GDM1 (cell line): ENCODE measurements at places on chromosomes 3 and 15.

GRCh38 chr15:60781211-60781713 is 302.3 kb upstream of the ICE2 start:
- DNase-seq: no peak

DNA sequence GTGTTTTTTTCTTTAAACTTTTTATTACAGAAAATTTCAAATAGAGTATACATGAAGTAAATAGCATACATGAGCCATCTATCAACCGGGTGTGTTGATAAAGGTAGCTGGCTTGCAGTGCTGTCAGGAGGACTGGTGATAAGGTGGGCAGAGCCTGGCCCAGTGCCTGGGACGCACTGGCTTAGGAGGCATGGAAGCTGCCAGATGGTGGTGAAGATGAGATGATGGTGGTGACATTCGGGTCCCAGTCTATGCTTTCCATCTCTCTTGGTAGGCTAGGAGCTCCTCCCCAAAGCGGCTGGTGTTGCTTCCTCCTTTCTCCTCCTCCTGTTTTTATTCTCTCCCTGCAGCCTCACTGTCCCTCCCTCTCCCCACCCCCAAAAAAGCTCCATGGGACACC is 101.7 kb downstream of the ADCY5 start:
- DNase-seq: no peak

GRCh38 chr3:50124052-50124799 is 30.9 kb upstream of the SEMA3F start:
- no peak for DNase-seq

GRCh38 chr3:179447251-179447650 is 4.0 kb downstream of the GNB4 start:
- no peak for DNase-seq

- DNase-seq: no peak
Measured at GRCh38 chr3:168001244-168001643, 94.5 kb downstream of the GOLIM4 start.

DNA sequence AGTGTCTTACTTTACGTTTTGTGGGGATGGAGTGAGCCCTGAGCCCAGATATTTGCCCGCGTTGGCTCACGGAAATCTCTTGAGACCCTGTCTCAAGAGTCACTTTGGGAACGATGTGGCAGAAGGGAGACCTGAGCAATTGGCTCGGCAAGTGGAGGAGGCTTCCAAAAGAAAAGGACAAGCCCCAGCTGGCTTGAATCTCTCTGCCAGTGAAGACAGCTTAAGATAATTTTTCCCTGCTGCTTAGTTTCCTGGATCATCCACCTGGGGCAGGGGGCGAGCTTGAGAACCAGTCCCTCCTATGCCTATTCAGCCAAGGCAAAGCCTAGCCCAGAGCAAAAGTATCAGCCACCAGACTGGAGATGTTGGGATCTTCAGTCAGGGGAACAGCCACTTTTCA is 708 bp downstream of the SEC22A start:
- DNase-seq: no peak

GRCh38 chr15:63083044-63083443 is 38.6 kb upstream of the LACTB start:
- DNase-seq: no peak

DNA sequence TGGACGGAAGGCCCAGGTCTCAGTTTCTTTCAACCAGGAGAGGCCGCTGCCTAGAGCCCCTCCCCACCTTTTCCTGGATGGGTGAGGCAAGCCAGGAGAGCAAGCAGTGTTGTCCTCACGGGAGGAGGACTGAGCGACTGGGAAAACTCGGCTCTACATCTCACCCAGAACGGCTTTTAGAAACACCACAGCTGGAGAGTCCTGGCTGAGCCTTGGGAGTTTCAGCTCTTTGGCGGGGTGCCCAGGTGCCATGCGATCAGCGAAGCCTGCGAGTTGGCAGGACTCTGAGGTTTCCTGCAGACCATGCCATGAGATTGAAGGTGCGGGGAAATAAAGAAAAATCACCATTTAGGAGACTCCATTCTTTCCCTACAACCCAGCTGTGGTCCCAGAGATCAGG is 26.0 kb downstream of the PPCDC start:
- DNase-seq: no peak

DNA sequence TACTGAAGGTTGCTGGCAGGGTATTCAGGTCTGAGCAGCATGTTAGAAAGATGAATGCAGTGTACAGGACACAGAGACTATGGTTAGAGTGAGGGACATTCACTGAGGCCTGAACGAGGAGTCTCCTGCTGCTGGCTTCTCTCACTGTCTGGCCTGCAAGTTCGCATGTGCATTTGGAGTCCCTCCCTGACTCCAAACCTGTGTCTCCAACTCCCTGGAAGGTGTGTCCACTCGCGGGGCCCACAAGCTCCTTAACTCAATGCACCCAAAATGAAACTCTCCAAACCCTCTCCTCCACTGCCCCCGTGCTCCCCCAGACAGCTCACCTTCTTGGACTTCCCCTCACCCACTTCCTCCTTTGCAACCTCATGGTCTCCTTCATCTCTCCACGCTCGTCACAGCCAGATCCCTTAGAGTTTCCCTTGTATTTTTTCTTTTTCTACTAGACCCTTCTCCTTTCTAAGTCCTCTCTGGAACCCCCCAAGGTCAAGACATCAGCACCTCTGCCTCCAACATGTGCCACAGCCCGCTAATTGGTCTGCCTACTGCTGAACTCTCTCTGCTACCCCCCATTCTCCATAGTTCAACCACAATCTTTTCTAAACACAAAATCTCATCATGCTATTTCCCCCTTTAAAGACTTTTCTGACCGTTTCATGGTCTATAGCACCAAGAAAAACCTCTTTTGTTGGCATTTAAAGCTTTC is 58.3 kb downstream of the HES1 start:
- peak; percentile 43 for DNase-seq

DNA sequence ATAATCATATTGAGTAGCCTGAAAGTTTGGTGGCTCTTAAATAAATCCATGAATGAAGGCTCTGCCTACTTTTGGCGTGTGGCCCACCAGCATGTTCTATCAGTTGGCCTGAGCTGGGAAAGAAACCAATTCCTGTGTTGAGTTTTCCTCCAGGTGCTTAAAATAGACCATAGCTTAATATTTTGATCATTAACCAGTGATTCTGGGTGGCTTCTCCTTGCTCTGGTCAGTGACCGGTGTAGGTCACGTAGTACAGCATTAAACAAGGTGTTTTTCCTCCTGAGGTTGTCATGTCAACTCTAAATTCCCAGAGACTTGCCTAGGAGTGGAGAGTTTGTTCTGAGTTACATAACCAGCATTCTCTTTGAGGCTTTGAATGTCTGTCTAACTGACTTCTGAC is 1.3 kb downstream of the HHLA2 start:
- DNase-seq: no peak

DNA sequence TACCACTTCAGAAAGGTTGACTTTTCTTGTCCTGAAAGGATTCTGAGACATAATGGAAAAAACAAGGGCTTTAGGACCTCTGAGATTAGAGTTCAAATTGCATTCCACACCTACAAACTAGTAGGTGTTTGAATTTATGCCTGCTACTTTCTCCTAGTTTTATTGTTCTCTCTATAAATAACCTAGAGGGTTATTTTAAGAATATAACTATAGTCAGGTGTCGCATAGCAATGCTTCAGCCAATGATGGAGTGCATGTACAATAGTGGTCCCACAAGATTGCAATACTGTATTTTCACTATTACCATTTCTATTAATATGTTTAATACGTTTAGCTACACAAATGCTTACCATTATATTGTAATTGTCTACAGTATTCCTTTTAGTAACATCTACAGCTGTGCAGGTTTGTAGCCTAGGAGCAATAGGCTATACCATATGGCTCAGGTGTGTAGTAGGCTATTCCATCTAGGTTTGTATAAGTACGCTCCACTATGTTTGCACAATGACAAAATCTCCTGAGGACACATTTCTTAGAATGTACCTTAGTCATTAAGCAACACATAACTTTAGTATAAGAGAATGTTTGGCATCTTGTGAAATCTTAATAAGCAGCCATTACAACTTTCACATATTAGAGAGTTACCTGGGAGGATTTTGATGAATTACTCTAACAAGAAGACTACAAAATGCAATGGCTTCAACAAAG is 1352.5 kb downstream of the ZPLD1 start:
- no peak for DNase-seq

DNA sequence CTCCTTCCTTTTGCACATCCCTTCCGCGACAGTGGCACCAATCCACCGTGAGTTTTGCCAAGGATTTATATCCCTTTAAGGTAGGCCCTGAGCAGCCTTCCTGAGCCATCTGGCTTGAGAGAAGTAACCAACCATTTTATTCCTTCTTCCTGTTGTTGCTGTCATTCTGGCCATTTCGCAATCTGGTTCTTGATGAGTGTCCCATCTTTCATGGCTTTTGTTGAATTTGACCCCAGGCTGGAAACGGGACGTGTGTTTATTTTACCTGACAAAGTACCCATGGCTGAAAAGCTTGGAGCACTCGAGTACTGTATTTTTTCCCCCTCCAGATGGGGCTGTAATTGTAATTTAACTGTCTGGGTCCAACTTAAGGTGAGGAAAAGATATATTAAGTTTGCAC is 173.4 kb downstream of the WNT5A start:
- no peak for DNase-seq

DNA sequence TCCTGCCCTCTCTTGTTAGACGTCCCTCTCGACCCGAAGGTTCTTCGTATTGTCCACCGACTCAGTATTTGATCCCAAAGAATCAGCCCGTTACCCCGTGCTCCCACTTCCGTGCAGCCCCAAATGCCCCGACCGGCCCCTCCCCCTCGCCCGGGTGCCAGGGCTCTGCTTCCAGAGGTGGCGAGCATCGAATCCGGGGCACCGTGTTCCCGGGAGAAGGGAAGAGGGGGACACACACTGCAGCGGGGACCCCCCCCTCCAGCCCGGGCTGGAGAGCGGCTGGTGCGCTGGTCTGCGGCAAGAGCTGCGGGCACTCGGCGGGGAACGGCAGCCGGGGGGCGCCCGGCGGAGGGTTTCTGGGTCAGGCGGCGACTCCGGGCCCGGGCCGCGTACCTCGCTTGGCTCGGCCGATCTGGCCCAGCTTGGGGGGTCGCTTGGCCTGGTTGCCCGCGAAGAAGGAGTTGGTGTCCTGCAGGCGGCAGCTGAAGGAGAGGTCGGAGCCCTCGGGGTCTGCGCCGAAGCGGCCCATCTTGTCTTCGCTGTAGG is 556 bp downstream of the CAMK2N2 start:
- no peak for DNase-seq

GRCh38 chr15:67947254-67948039 is 106.7 kb upstream of the PIAS1 start:
- no peak for DNase-seq

GRCh38 chr15:92268900-92269299 is 124.8 kb upstream of the ST8SIA2 start:
- DNase-seq: no peak

DNA sequence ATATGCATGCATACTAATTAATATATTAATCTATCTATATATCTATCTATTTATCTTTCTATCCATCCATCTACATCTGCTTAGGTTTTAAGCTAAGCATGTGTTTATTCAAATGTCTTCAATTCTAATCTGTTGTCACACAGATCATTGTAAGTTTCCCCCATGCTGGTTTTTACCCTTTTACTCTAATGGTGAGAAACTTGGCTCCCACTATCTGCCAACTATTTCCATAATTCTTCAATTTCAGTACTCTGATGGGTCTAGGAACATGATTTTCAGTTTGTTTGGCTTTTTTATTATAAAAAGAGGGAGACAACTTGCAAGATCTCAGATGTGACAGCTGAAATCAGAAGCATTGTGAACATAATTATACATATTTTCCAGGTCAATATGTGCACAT is 773.8 kb downstream of the PLOD2 start:
- no peak for DNase-seq

DNA sequence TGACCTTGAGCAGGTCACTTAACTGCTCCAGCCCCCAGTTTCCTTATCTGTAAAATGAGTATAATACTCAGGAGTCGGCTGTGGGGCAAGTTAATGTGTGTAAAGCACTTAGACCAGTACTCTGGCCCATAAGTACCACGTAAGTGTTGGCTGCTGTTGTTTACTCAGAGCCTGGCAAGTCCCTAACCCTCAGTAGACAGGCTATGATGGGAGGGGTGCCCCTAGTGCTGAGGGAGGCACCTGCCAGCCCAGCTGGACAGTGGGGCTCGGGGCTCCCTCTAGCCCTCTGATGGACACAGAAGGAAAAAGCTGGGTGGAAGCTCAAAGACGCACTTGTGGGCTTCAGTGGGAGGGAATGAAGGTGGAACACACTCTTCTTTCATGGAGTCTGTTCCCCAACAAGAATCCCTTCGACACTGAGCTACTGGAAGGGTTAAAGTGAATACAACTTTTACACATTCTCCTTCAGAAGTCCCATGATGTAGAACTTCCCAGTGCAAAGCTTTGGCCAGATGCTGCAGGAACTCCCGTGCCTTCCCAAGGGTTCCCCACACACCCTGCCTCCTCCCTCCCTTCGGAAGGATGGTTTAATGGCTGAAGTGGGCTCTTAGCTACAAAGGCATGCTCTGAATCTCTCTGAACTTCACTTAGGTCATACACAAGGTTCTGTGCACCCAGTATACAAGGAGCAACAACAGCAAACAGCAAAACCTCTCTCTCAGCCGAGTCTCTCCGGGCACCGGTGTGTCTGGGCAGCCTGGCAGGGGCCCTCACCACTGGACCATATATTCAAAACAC is 25.4 kb downstream of the TMEM44 start:
- no peak for DNase-seq

DNA sequence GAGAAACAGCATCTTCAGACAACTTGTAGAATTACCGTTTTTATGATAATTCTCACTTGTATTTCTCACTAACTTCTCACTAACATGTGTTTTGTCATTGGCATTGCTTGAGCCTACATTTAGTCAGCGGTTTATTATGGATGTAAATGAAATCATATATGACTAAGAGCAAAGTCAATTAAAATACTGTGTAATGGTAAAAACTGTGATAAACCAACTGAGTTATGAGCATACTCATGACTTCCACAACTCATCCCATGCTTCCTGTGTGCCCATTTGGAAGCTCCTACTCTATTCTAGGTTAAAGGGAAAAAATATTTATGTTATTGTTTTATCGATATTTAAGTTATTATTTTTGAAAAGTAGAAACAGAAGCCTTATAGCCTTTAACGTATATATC is 12.8 kb downstream of the PXK start:
- DNase-seq: no peak

GRCh38 chr3:108158251-108158650 is 64.0 kb downstream of the IFT57 start:
- no peak for DNase-seq

- no peak for DNase-seq
Measured at GRCh38 chr3:24271228-24271627, 223.4 kb downstream of the THRB start.
